ENCODE measurements at places on chromosomes 3 and 15.

- peaks cover 47% of the 10 kb centered on the region for H3K4me1 ChIP-seq
- peaks cover 27% of the 10 kb centered on the region for H3K36me3 ChIP-seq
- H3K4me3 ChIP-seq = peak overlapping the region; percentile 22
- H3K27me3 ChIP-seq = no peaks in the 10 kb centered on the region
- peak; percentile 24 for DNase-seq
- peak overlapping the region; percentile 75 for H3K27ac ChIP-seq
Observed at GRCh38 chr15:48806151-48806550, 4.7 kb downstream of the CEP152 start.

- H3K4me3 ChIP-seq = no peak overlapping the region
- H3K4me1 ChIP-seq = no peaks in the 10 kb centered on the region
- no peak overlapping the region for H3K27ac ChIP-seq
Observed at GRCh38 chr3:79317551-79318518, 450.0 kb downstream of the ROBO1 start.

DNA sequence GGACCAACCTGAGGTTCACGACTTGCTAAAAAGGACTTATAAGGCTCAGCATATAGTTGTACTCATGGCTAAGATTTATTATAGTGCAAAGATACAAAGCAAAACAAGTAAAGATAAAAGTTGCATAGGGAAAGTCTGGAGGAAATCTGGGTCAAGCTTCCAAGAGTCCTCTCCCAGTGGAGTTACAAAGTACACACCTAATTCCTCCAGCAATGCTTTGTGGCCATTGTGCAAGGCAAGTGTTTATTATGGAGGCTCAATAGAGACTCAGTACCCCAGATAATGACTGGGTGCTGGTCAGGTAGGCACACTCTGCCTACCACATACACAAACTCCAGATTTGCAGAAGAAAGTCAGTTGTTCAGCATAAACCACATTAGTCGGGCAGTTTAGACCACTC is 22.9 kb downstream of the LNP1 start:
- H3K36me3 ChIP-seq = no peaks in the 10 kb centered on the region
- no peak overlapping the region for H3K27ac ChIP-seq
- no peak for DNase-seq
- H3K4me1 ChIP-seq = no peaks in the 10 kb centered on the region

DNA sequence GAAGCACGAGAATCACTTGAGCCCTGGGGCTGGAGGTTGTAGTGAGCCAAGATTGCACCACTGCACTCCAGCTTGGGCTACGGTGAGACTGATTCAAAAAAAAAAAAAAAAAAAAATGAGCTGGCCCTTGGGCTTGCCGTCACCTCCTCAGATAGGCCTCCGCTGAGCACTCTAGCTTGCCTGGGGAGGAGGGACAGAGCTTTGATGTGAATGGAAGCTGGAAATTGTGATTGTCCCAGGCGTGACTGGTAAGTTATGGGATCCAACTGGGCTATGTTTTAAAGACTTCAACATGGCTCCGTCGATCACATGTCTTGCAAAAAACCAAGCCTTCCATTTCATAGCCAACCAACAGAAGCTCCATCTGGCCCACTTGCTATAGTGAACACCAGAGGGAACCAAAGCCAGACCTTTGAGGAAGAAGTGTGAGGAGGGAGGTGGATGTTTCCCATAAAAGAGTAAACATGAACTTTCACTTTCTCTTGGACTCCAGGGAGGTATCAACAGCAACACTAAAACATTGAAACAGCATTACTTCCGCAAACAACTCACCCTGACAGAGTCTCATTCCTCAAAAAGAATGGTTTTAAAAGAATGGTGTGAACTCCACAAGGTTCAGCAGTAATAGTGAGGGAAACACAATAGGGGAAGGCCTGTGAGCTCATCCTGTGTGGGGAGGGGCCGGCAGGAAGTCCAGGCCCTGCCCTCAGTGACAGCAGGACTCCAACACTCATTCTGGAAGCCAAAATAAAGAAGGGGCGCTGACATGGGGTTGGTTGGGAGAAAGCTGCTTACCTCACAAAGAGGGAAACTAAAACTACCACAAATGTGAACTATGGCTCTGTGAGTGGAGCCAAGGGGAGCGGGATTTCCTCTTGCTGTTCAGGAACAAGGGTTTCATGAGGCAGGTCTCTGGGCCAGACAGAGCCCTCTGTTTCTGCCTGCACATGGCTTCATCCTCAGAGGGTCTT is 59.2 kb upstream of the IL12A start:
- H3K4me3 ChIP-seq = no peak overlapping the region
- no peaks in the 10 kb centered on the region for H3K27me3 ChIP-seq
- peaks cover 4% of the 10 kb centered on the region for H3K4me1 ChIP-seq
- no peak overlapping the region for H3K27ac ChIP-seq
- DNase-seq = no peak

DNA sequence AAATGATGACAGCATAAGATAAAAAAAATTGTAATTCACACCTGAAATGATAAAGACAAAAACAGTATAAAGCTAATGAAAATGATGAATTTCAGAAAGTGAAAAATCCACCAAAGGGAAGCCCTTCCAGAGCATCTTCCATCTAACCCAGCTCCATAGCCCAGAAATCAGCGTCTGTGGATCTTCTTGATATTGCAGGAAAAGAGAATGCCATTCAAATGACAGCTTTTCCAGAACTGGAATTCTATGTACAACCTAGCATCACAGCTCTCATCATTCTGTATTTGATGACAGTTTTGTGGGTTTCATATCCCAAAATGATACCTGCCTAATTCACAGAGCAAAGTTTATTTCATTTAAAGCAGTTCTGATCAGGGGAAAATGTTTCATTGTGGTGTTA is 267.3 kb downstream of the FHIT start:
- H3K4me3 ChIP-seq = no peak overlapping the region
- no peaks in the 10 kb centered on the region for H3K36me3 ChIP-seq
- H3K27me3 ChIP-seq = no peaks in the 10 kb centered on the region
- DNase-seq = no peak
- H3K4me1 ChIP-seq = no peaks in the 10 kb centered on the region

DNA sequence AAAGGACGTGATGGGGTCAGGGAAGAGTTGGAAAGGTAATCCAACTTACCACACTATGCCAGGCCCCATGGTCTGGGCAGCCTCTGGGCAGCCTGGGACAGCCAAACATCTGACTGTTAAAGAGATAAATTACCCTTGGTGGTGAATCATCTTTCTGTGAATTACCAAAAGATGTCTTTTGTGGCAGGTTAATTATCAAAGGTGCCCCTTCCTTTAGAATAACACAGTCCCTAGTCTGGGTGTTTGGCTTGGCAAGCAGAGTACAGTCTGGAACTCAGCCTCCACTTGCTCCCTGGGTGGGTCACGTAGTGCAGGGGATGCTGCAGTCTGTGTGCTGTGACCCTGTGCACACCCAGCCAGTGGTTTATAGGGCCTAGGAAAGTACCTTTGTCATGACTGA is 113.1 kb downstream of the ZNF621 start:
- no peaks in the 10 kb centered on the region for H3K27me3 ChIP-seq
- H3K36me3 ChIP-seq = no peaks in the 10 kb centered on the region
- H3K27ac ChIP-seq = no peak overlapping the region
- H3K4me3 ChIP-seq = no peak overlapping the region

DNA sequence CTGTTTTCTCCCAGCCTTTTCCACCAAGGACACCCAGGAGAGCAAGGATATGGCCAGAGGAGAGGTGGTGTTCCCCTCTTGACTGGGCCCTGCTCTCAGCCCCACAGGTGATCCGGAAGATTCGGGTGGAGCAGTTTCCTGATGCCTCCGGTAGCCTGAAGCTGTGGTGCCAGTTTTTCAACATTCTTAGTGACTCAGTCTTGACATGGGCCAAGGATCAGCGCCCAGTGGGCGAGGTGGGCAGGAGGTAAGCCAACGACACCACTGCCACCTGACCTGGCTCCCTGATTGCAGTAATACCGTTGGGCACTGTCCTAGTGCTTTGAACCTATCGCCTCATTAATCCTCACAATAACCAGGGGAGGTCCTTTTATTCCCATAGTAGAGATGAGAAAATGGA is 25.3 kb upstream of the SLC28A1 start:
- no peak overlapping the region for H3K4me3 ChIP-seq
- no peak overlapping the region for H3K27ac ChIP-seq
- no peaks in the 10 kb centered on the region for H3K27me3 ChIP-seq

GRCh38 chr15:64187396-64188191 is 24.8 kb upstream of the PPIB start:
- no peak overlapping the region for H3K27ac ChIP-seq
- H3K27me3 ChIP-seq = no peaks in the 10 kb centered on the region
- no peak overlapping the region for H3K4me3 ChIP-seq
- no peak for DNase-seq

DNA sequence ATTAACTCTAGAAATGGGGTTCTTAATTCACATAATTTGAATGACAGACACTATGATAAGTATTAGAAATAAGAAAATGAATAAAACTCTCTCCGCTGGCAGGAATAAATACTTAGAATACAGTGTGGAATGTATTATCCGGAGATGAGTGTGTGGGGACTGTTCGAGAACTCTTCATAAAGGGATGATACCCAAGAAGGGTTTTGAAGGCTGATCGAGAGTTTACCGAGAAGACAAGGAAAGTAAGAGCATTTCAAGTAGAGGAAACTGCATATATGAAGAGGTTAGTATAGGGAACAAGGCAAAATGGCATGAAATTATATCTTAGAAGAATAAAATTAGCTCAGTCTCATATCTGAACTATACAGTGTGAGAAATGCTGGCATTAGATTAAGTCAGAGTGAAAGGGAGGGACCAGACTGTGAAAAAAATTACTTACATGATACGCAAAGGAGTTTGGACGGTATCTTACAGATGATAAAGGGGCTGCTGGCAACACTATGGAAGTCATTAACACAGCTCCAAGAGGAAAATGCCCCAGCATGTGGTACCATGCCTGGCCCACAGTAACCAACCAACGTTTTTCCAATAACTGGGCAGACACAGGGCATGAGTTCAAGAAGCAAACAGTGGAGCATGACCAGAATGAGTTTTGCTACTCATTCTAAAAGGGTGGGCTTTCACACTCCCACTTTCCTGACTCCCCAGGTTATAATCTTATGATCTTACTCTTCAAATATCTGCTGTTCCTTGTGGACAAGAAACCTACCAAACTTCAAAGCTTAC is 6.5 kb downstream of the DCBLD2 start:
- H3K4me3 ChIP-seq = no peak overlapping the region
- DNase-seq = no peak
- H3K4me1 ChIP-seq = peaks cover 12% of the 10 kb centered on the region
- H3K36me3 ChIP-seq = no peaks in the 10 kb centered on the region

- DNase-seq = no peak
- H3K36me3 ChIP-seq = no peaks in the 10 kb centered on the region
- no peaks in the 10 kb centered on the region for H3K27me3 ChIP-seq
- no peak overlapping the region for H3K4me3 ChIP-seq
- no peaks in the 10 kb centered on the region for H3K4me1 ChIP-seq
Observed at GRCh38 chr3:188769831-188770230, 401.9 kb upstream of the TPRG1 start.

- no peaks in the 10 kb centered on the region for H3K27me3 ChIP-seq
- no peak overlapping the region for H3K27ac ChIP-seq
- no peak for DNase-seq
- no peaks in the 10 kb centered on the region for H3K36me3 ChIP-seq
- no peaks in the 10 kb centered on the region for H3K4me1 ChIP-seq
- no peak overlapping the region for H3K4me3 ChIP-seq
Observed at GRCh38 chr15:72857331-72858063, 73.9 kb upstream of the ADPGK start.

GRCh38 chr15:100264994-100265640 is 76.7 kb downstream of the ADAMTS17 start:
- DNase-seq = no peak
- no peak overlapping the region for H3K27ac ChIP-seq
- peaks cover 9% of the 10 kb centered on the region for H3K4me1 ChIP-seq
- H3K27me3 ChIP-seq = no peaks in the 10 kb centered on the region

- no peaks in the 10 kb centered on the region for H3K27me3 ChIP-seq
- H3K27ac ChIP-seq = no peak overlapping the region
- H3K4me3 ChIP-seq = no peak overlapping the region
- DNase-seq = no peak
Observed at GRCh38 chr3:49656541-49657112, 17.5 kb upstream of the APEH start.

DNA sequence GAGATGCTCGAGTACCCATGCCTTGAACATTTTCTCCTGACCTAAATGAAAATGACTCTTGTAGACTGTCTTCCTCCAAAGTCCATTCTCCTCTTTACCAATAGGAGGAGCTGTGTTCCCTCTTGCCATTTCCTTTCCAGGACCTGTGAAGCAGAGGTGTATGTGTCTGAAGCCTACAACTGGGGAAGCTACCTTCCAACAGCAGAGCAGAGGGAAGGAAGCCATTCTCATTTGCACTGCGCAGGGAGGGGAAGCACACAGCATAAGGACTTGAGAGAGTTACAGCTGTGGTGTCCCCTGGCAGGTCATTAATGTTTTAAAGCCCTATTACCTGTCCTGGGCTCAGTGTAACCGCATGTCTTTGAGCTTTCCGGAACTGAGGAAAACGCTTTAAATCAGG is 38.7 kb downstream of the HSPBAP1 start:
- H3K27ac ChIP-seq = no peak overlapping the region
- no peak overlapping the region for H3K4me3 ChIP-seq
- H3K4me1 ChIP-seq = no peaks in the 10 kb centered on the region
- peaks cover 24% of the 10 kb centered on the region for H3K36me3 ChIP-seq

- no peak for DNase-seq
- H3K36me3 ChIP-seq = no peaks in the 10 kb centered on the region
- H3K27me3 ChIP-seq = peaks cover 11% of the 10 kb centered on the region
- no peak overlapping the region for H3K27ac ChIP-seq
- no peak overlapping the region for H3K4me3 ChIP-seq
Observed at GRCh38 chr3:48318713-48319468, 14.6 kb downstream of the SPINK8 start.

GRCh38 chr15:64807051-64807749 is 18.2 kb downstream of the PIF1 start:
- no peak overlapping the region for H3K27ac ChIP-seq
- H3K36me3 ChIP-seq = no peaks in the 10 kb centered on the region
- no peak for DNase-seq
- H3K27me3 ChIP-seq = no peaks in the 10 kb centered on the region
- H3K4me1 ChIP-seq = no peaks in the 10 kb centered on the region

DNA sequence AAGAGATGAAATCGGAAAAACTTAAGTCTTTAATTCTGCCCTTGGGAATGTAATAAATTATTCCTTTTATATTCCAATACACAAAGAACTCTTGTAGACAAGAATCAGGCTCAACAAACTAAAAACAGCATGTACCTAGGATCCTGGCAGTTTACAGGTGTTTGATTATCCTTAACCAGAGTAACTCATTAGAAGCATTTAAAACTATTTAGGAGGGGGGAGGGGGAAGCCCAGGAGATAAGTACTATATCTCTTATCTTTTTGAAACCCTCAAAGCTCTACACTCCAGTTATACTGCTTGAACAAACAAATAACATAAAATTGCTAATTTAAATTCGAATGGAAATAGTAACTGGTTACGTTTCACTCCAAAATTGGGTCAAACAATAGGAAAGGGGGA is 1.9 kb downstream of the CNBP start:
- no peaks in the 10 kb centered on the region for H3K27me3 ChIP-seq
- H3K27ac ChIP-seq = peak overlapping the region; percentile 97
- H3K4me1 ChIP-seq = peaks cover 66% of the 10 kb centered on the region
- peak overlapping the region; percentile 50 for H3K4me3 ChIP-seq
- DNase-seq = no peak

GRCh38 chr3:172536993-172537419 is 13.8 kb upstream of the TNFSF10 start:
- no peak overlapping the region for H3K4me3 ChIP-seq
- no peaks in the 10 kb centered on the region for H3K27me3 ChIP-seq
- peaks cover 40% of the 10 kb centered on the region for H3K4me1 ChIP-seq
- H3K27ac ChIP-seq = peak overlapping the region; percentile 71
- H3K36me3 ChIP-seq = no peaks in the 10 kb centered on the region
- peak; percentile 48 for DNase-seq

- DNase-seq = no peak
- H3K27ac ChIP-seq = no peak overlapping the region
- H3K4me1 ChIP-seq = no peaks in the 10 kb centered on the region
- H3K36me3 ChIP-seq = no peaks in the 10 kb centered on the region
Observed at GRCh38 chr3:156619376-156619775, 55.0 kb upstream of the TIPARP start.

All from DND-41 (cell line).